ENCODE measurements at places on chromosomes 12 and 14.

GRCh38 chr14:72651714-72652113 lies 242.2 kb downstream of the DPF3 start:
- DNase-seq, result no peak

DNA sequence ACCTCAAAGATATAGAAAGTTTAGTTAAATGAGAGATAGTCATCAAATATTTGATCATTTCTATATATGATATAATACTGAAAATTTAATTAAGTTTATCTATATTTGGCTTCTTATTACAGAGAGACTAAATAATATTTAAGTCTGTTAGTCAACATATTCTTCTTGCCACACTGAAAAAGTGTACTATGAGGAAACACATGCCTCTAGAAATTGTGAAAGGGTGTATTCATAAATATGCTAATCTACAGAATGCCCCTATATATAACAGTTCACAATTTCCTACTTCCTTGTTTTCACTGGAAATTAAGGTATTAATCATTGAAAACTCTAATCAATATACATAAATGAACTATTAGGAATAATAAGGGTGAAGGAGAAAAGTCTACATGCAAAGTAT lies 31.4 kb upstream of the ETV6 start:
- DNase-seq, result no peak

- DNase-seq, result no peak
These were observed 114.2 kb downstream of the RIN3 start for GRCh38 chr14:92627707-92628215.

- no peak for DNase-seq
These were observed 44.1 kb upstream of the CISTR start for GRCh38 chr12:53795927-53796326.

GRCh38 chr12:28209782-28210181 lies 19.5 kb downstream of the CCDC91 start:
- DNase-seq, result no peak

DNA sequence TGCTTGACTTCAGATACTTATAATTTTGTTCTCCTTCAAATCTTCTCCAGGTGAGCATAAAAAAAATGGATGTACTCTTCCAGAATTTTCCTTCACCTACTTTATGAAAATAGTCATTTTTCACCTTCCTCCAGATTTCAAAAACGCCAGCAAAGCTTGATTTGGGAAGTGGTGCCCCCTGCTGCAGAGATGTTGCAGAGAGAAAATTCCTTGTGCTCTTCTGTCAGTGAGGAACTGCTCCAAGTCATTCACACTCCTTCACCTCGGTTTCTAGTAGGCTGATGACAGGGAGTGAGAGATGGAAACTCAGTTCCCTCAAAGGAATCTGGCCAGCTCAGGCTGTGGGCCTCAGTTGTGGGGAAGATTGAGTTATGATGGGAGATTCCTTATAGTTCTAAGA lies 24.2 kb upstream of the RNASE3 start:
- no peak for DNase-seq

GRCh38 chr12:23488130-23488529 lies 461.3 kb downstream of the SOX5 start:
- no peak for DNase-seq

GRCh38 chr12:52870361-52871290 lies 21.8 kb upstream of the KRT78 start:
- DNase-seq, result peak; percentile 89

DNA sequence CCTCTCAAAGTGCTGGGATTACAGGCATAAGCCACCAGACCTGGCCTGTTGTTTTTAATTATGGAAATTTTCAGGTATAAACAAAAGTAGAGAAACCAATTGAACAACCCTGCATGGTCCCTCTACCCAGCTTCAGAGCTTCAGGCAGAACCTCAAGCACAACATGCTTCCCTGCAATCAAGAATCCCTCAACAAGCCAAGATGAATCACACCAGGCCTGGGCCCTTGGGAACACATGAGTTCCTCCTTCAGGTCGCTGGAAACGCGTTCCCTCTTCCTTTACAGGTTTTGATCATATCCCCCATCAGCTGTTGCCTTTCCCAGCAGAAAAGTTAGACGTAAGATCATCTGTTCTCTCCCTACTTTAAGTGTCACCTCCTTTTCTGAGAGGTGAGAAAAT lies 20.5 kb upstream of the CORO1C start:
- DNase-seq, result no peak

GRCh38 chr14:32345311-32345791 lies 16.3 kb downstream of the AKAP6 start:
- DNase-seq, result no peak

DNA sequence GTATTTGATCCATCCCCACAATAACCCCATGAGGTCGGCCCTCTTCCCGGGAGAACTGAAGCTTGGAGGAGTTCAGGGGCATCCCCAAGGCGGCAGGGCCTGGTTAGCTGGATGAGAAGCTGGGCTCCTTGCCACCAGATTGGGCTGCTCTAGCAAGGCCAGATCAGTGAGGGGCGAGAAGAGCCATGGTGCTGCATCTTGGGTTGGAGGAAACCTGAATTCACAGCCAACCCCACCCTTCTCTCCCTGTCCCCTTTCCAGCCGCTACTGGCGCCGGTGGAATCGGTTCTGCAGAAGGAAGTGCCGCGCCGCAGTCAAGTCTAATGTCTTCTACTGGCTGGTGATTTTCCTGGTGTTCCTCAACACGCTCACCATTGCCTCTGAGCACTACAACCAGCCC lies 228.6 kb upstream of the FKBP4 start:
- no peak for DNase-seq

GRCh38 chr12:62481843-62482540 lies 15.4 kb downstream of the MON2 start:
- DNase-seq, result no peak

- no peak for DNase-seq
These were observed 114.0 kb upstream of the PRB2 start for GRCh38 chr12:11509326-11509725.
